ENCODE measurements at places on chromosomes 2 and 18.
A peak's percentile ranks its signal among the peaks of the same experiment; 100 is the strongest.

DNA sequence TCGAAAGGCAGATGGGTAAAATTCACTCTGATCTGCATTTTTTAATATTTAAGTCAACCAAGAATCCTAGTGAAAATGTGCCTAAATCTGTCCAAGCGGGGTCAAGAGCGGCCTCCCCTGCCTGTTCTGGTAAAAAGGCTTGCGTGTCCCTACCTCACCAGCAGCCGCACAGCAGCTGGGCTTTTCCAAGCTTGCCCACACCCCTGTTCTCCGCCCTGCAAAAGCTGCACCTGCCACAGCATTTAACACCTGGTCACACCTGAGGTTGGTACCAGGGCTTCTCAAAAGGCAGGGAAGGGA, 25.8 kb upstream of the TMEM182 start:
- no peaks in the 10 kb centered on the region for H3K27me3 ChIP-seq
- peaks cover 7% of the 10 kb centered on the region for H3K36me3 ChIP-seq
- H3K4me1 ChIP-seq = peaks cover 31% of the 10 kb centered on the region

DNA sequence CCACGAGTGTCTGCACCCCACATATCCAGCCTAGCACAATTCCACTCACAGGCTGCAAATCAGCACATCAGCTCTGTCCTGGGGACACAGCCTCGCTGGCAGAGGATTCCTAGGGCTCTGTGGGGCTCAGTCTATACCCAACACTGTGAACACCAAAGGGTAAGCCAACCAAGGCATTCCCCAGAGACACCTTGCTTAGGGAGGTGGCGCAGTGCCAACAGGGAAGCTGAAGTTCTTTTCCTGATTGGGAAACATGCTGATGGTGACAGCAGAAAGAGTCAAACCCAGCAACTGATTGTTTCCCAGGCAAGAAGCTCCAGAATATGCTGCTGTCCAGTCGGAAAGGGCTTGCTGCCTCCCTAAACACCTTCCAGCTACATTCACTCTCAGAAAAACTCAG, 55.8 kb downstream of the TTC32 start:
- H3K4me3 ChIP-seq = no peak overlapping the region
- H3K36me3 ChIP-seq = no peaks in the 10 kb centered on the region
- DNase-seq = no peak
- no peaks in the 10 kb centered on the region for H3K4me1 ChIP-seq

DNA sequence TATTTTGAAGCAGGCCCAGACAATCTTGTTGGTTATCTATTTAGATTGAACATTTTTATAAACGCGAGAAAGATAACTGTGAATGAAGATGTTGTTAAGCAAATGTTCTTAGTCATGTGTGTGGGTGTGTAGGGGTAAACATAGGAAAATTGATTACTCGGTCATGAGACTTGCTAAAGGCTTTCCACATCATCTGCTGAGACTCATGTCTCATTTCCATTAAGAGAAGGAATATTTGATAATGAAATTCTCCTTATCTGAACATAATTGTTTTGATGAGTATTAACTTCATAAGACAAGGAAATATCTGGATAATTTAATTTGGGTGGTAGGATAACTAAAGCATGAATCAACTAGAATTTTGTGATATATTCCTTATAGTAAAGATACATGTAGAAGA, 19.7 kb downstream of the CCDC102B start:
- H3K4me1 ChIP-seq = no peaks in the 10 kb centered on the region
- no peak overlapping the region for H3K27ac ChIP-seq
- no peaks in the 10 kb centered on the region for H3K36me3 ChIP-seq
- H3K27me3 ChIP-seq = no peaks in the 10 kb centered on the region
- no peak for DNase-seq

DNA sequence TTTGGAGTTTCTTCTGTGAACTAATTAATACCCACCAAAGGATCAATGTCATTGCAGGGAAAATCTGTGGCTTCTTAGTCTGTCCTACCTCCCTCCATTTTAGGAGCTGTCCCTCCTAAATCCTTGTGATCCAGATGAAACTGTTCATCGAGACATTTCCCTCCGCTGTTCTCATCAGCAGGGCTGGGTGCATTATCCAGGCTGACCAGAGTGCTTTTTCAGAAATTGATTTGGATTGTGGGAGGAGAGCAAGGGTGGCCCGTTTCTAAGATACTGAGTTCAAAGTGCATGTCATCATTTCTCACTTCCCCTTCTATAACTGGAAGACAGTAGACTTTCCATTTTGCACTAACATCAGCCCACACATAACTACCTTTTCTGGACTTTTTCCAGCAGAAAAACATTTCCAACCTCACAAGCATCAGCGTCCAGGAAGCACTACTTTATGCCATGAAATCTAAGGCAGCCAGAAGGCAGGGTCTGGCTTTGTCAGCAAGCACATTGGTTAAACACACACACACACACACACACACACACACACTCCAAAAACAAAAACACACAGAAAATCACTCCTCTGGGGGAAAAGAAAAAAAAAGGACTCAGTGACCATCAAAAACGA, 94.1 kb downstream of the ANKRD44 start:
- peaks cover 40% of the 10 kb centered on the region for H3K4me1 ChIP-seq
- H3K4me3 ChIP-seq = no peak overlapping the region
- DNase-seq = no peak
- no peaks in the 10 kb centered on the region for H3K27me3 ChIP-seq
- no peaks in the 10 kb centered on the region for H3K36me3 ChIP-seq

- H3K4me1 ChIP-seq = peaks cover 26% of the 10 kb centered on the region
- H3K36me3 ChIP-seq = no peaks in the 10 kb centered on the region
- H3K27ac ChIP-seq = no peak overlapping the region
These were observed 125.3 kb downstream of the ZFP36L2 start for GRCh38 chr2:43100883-43101662.

GRCh38 chr2:215028231-215028630, 110.2 kb downstream of the ABCA12 start:
- H3K36me3 ChIP-seq = no peaks in the 10 kb centered on the region
- no peak overlapping the region for H3K27ac ChIP-seq
- no peak for DNase-seq
- no peak overlapping the region for H3K4me3 ChIP-seq
- H3K27me3 ChIP-seq = no peaks in the 10 kb centered on the region
- H3K4me1 ChIP-seq = no peaks in the 10 kb centered on the region

GRCh38 chr2:144776766-144777165, 256.8 kb upstream of the ZEB2 start:
- no peak for DNase-seq
- H3K36me3 ChIP-seq = no peaks in the 10 kb centered on the region
- H3K27me3 ChIP-seq = no peaks in the 10 kb centered on the region
- no peak overlapping the region for H3K27ac ChIP-seq
- H3K4me3 ChIP-seq = no peak overlapping the region

DNA sequence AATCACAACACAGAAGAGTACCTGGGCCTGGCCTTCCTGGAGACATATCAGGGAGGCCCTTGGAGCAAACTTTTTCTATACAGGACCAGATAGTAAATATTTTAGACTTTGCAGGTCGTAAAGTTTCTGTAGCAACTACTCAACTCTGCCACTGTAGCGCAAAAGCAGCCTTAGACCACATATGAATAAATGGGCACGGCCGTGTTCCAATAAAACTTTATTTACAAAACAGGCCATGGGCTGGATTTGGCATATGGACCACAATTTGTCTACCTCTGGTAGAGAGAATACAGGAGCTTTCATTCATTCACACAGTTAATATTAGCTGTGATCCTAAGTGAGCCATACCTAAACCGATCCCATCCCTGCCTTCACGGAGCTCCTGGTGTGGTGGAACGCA, 98.6 kb upstream of the CAB39 start:
- H3K27ac ChIP-seq = no peak overlapping the region
- no peak overlapping the region for H3K4me3 ChIP-seq
- H3K27me3 ChIP-seq = no peaks in the 10 kb centered on the region

DNA sequence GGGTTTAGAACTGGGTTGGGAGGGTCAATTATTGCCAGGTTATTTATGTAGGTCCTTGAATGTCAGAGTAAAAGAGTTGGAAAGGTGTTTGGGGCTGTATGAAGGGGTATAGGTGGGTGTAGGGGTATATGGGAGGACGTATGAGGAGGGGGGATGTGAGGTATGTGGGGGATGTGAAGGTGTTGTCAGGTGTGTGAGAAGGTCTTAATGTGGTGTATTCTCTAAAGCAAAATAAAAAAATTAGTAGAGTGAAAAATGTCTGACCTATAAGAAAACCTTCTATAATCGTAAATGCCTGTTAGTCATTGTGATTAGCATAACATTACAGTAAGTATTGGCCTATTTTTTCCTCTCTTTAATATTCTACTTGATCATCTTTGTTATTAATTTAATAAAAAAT, 25.1 kb downstream of the ACVR2A start:
- H3K36me3 ChIP-seq = no peaks in the 10 kb centered on the region
- DNase-seq = no peak
- peaks cover 4% of the 10 kb centered on the region for H3K4me1 ChIP-seq
- H3K4me3 ChIP-seq = no peak overlapping the region
- H3K27ac ChIP-seq = no peak overlapping the region

DNA sequence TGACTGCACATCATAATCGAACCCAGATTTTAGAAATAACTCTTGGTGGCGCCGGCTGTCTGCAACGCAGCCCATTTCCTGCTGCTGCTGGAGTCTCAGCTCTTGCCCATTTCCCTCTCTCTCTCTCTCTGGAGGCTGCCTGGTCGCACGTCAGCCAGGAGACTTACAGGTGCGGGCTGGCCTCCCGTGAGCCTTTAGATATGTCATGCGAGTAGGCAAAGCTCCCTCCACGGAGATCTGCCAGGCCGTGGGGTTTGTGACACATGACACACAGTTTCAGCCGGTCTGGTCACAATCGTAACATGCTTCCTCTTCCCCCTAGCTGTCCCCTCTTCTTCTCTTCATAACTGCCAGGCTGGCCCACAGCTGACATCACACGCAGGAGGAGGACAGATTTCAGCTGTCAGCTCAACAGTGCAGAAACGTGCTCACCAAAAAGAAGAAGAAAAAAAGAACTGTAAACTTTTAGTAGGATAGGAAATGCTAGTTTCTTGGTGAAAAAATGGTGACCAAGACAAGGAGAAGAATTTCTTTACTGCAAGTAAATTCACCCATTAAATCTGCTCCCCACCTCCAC, 489.3 kb downstream of the ZNF516 start:
- H3K4me1 ChIP-seq = no peaks in the 10 kb centered on the region
- no peaks in the 10 kb centered on the region for H3K27me3 ChIP-seq
- H3K4me3 ChIP-seq = no peak overlapping the region
- no peak for DNase-seq

- peak; percentile 61 for DNase-seq
- no peaks in the 10 kb centered on the region for H3K27me3 ChIP-seq
These were observed 43.2 kb upstream of the UBE2F start for GRCh38 chr2:237923481-237924163.

- H3K4me1 ChIP-seq = peaks cover 22% of the 10 kb centered on the region
- H3K27me3 ChIP-seq = peaks cover 12% of the 10 kb centered on the region
These were observed at the start of gene TCF7L1 for GRCh38 chr2:85132834-85133637. Gene TCF7L1 (plus strand): TSS chr2:85133392. CDS start chr2:85133685, 293 bp downstream.

DNA sequence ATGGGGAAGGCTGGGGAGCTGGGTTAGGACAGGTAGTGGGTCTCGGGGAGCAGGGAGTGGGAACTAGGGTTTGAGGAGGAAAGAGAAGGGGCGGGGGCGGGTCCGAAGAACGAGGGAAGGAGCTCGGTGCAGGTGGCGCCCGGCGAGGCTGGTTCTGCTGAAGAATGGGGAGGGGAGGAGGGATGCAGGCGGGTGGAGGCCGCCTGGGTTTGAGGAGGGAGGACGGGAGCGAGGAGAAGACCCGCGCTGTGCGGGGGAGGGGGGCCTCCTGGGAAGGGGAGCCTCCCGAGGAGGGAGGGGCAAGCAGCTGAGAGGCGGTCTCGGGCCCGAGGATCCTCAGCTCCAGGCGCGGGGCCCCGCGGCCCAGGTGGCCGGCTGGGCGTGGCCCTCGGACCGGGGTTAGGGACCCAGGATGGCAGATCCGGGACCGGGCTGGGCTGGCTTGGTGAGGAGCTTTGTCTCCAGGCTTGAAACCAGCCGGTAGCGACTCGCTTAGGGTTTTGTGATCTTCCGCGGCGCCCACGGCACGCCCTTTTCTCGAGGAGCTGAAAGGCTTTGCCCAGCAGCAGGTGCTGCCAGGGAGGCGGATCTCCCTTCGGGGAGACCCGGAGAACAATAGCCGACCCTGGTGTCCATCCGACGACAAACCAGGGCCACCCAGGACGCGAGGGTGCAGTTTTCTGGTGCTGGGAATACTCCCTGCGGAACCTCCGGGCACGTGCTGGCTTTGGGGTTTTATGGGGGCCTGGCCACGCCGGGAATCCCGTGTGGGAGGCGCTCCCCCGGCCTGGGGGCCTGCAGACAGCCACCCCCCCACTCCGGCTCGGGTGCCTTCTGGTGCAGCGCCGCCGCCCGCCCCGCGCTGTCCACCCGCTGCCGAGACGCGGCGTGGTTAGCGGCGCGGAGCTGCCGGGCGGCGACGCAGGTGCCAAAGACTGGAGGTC, 1.4 kb downstream of the DPYSL5 start:
- H3K36me3 ChIP-seq = no peaks in the 10 kb centered on the region
- peak; percentile 42 for DNase-seq
- no peak overlapping the region for H3K4me3 ChIP-seq
- H3K27me3 ChIP-seq = peaks cover 28% of the 10 kb centered on the region
- H3K4me1 ChIP-seq = peaks cover 35% of the 10 kb centered on the region

- H3K36me3 ChIP-seq = peaks cover 24% of the 10 kb centered on the region
- H3K27me3 ChIP-seq = no peaks in the 10 kb centered on the region
- H3K4me1 ChIP-seq = peaks cover 50% of the 10 kb centered on the region
- no peak for DNase-seq
- H3K27ac ChIP-seq = peak overlapping the region; percentile 90
These were observed 398 bp downstream of the INPP5D start for GRCh38 chr2:233060501-233060979.

DNA sequence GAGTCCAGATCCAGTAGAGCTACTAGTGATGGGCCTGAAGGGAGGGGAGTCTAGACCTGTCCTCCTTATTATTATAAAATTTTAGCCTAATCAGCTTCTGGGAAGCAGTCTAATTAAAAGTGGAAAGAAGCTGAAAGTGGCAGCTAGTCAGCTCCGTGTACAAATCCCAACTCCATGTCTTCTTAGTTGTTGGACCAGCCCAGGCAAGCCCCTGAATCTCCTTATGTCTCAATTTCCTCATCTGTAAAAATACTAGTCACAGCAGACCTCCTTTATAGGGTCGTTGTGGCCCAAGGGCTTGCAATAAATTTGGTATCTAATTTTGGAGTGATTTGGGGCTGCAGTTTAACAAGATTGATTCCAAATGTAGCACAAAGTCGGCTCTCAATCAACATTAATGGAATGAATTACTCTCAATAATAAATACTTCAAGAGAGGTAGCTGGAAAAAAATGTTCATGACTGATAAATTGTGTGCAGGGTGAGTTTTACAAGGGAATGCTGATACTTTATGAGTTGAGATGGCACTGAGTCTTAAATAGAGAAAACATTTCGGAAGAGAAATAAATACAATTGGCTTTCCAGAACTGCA, 118.3 kb upstream of the NDUFV2 start:
- H3K27ac ChIP-seq = no peak overlapping the region
- H3K27me3 ChIP-seq = no peaks in the 10 kb centered on the region
- H3K36me3 ChIP-seq = no peaks in the 10 kb centered on the region
- H3K4me3 ChIP-seq = no peak overlapping the region

- no peak overlapping the region for H3K4me3 ChIP-seq
- no peaks in the 10 kb centered on the region for H3K36me3 ChIP-seq
- H3K4me1 ChIP-seq = no peaks in the 10 kb centered on the region
These were observed 2.2 kb upstream of the SLC3A1 start for GRCh38 chr2:44273076-44273475.

Measured in common myeloid progenitor, CD34-positive (primary cell).